ENCODE measurements at places on chromosomes 2 and 18.

DNA sequence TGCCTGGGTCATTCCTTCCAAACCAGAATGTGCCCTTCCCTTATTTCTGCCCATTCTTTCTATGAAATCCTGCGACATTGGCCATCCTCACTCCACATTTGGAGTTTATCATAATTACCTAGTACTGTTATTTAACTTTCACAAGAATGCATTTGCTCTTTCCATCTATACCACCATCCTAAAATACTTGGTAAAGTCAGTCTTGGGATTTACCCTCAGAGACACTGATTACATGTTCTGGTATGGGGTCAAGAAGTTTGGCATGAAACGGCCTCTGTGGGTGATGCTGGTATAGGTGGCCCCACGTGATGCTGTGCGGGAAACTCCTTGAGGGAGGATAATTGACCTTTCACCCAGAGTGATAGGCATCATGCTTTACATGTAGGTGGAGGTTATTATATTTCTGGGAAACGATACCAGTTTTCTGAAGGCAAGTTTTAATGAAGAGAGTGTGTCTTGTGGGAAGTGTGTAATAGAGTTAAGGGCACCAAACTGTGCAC, 123.5 kb downstream of the FMNL2 start:
- DNase-seq: no peak

DNA sequence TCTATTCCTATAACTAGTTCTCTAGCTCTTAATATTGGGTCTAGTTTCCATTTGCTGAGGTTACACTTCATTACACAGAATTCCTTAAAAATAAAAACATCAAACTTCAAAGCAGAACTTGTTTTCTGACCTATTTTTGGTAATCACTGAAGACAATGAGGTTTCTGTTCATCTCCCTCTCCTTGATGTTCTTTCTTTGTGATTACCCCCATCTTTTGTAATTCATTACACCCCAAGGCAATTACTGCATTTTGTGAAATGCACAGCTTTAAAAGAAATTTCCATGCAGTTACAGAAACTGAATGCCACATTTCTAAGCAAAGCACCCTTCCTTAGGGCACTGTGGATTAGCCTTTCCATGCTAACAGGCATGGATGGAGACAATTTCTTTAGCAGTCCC, 363.2 kb upstream of the RND3 start:
- no peak for DNase-seq

DNA sequence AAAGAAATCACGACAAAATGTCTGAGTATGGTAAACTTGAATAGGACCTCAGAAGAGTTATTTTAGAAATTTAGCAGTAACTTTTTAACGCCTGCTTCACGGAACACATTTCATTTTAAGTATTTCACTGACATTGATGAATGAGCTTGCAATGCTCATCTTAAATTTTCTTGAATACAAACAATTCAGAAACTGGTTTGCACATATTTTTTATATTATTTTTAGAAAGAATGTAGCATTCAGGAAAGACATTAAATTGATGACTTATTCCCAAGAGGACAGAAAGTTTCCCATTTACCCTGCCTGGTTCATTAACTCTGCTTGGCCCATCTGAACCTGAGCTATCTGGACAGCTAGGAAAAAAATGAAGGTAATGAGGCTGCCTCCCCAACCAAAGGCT, 89.3 kb downstream of the MBD2 start:
- no peak for DNase-seq

GRCh38 chr18:35174093-35174731, 66.6 kb upstream of the ZNF397 start:
- no peak for DNase-seq

DNA sequence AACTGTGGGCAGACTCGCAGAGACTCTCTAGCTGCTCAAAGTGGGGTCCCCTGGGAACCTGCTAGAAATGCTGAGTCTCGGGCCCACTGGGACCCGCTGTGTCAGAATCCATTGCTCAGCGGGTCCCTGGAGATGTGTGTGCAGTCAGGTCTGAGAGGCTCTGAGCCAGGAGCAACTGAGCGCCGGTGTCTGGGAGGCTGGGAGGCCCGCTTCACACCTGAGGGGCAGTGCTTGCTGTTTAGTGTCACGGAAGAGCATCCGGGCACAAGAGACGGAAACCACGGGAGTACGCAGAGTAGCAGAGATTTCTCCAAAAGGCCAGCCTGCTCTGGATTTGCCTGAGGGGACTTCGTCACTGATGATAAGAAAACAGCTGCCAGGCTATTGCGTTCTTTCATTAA, 70.1 kb downstream of the EDAR start:
- no peak for DNase-seq

GRCh38 chr18:59461171-59461570, 102.1 kb upstream of the LMAN1 start:
- DNase-seq: no peak

DNA sequence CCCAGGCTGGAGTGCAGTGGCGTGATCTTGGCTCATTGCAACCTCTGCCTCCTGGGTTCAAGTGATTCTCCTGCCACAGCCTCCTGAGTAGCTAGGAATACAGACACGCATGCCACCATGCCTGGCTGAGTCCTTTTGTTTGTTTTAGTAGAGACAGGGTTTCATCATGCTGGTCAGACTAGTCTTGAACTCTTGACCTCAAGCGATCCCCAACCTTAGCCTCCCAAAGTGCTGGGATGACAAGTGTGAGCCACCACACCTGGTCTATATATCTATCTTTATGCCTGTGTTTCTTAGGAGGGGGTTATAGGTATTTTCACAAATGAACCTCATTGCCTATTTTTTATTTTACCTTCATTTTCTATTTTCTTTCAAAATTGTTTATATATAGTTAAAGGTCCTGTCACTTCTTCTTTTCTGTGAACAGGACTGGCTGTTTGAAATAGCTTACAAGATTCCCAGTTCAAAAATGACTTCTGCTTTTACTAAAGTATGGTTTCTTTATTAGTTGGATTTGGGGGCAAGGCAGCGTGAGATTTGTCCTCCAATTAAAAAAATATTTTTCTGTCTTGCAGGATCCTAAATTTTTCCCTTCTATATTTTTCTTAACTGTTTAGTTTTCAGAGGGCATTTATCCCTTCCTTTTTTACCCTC, 16.4 kb upstream of the MARCHF7 start:
- no peak for DNase-seq

GRCh38 chr18:73615506-73615905, 532.1 kb downstream of the FBXO15 start:
- DNase-seq: no peak

DNA sequence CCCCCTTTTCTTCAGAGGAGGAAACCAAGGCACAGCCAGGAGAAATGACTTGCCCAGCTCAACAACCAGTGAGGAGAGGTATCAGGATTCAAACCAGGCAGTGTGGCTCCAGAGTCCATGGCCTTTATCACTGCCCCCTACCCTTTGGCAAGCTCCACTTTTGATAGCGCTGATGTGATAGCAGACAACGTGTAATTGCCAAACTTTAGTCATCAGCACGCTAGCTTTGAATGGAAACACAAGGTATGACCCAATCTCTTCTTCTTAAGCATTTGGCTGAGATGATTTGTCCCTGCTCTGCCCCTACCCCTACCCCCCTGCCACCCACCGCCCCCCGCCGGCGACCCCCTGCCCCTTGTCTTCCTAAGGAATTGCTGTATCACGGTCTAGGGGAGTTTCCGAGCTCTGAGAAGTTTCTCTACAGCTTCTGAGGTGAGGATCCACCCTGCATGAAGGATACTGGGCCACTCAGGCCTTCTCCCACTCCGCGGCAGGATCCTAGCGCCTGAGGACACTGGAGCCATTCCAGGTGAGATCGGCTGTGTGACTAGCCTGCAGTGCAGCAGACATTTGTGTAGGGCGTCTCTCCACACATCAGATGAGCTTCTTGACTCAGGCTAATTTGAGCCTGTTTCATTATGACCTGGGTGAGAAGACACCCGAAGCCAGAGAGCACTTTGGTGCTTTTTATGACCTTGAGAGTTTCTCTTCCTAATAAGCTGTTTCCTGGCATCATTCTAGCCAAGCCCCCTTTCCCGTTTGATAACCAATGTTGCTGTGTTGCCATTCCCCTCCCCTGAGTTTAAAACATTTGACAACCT, 75.1 kb upstream of the MAP4K4 start:
- DNase-seq: no peak

DNA sequence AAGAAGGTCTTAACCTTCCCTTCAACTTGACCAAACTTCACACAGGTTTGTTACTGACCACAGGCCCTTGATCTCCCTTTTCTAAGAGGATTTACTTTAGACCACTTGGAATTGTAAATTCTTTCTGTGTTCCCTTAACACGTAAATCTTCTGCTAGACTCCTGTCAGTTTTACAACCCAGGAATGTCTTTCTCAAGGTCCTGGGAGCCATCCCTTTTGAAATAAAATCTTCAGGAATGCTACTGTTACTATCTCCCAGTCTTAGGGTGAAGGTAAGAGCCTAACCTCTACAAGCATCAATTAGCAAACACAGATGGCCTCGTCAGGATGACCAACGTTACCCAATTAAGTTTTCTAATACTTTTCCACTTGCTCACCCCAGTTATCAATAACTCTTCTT, 182.7 kb downstream of the NRXN1 start:
- DNase-seq: no peak

DNA sequence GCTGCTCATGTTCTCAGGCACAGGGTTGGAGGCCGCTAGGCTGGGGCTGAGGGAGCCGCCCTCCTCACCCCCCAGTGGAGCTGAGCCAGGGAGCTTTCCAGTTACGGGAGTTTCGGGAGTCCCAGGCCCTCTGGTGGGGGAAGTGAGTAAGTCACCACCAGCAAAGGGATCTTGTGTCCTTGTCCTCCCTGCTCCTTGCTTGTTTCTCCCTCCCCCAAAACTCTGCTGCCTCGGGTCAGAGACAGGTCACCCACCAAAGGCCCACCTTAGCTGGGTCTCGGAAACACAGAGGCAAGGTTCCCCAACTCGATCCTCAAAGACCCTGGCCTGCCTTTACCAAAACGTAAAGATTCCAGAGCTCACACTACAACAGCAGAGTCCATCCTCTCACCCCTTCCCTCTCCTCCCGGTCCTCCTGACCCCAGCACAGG, 60.5 kb upstream of the POMC start:
- DNase-seq: peak; percentile 81

- no peak for DNase-seq
Measured at GRCh38 chr2:241658296-241658695, 20.8 kb downstream of the ATG4B start.

DNA sequence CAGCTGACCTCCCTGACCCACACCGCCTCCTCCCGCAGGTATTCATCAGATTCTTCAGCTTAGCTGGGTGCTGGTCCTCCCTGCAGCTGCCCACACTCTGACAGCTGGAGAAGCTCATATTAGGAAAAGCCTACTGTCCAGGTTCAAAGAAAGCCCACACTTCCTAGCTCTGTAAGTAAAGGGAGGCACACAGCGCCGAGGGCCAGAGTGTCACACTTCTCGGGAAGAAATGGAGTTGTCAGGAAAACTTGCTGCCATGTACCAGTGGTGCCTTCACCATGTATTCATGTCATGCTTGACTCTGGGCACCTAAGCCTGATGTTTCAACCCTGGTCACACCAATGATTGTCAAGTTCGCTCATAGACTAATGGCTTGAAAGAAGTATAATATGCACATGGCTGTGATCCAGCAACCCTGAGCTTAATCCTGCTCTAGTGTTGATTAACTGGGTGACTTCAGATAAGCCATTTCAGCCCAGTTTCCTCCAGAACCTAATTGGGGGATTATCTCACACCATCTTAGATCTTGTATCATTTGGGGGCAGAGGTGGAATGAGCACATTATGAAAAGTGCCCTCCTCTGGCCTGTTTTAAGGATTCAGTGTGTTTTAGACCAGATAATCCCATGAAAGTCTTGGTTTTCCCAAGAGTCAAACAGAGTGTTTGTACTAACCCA, 180.3 kb upstream of the PARD3B start:
- DNase-seq: no peak

DNA sequence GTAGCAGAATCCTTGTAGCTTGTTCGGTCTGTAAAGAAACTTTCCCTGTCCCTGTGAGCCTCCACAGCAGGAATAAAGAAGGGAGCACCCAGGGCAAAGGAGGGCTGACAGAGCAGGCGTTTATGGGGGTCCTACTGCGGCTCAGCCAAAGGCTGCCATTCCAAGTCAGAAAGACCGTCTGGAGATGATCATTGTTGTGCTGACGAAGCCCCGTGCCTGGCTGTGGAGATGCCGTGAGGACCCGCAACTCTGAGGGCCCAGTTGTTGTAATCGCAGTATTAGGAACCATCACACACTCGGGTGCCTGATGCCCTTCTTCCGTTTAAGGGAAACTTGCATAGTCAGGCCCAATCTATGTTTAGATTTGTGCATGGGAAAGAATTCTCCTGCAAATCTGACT, 16.9 kb upstream of the VWA3B start:
- DNase-seq: no peak

DNA sequence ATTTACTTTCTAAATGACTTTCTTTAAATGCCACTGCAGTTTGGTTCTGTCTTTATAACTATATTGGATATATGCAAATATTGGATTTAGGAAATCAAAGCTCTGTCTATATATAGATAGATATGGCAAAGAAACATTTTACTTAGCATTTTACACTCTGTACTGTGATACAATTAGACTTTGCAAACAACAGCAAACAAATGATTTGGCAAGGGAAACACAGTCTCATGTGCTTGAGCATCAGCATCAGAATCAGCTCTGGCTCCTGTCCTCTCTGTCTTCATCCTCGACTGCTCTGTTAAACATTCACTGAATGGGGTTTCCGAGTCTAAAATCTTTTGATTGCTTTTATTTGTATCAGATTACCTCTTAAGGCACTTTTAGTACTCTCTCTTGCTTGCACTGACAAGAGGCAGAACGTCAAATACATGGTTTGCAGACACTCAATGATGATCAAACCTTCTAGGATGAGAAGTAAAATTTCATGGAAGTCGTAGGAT, 176.8 kb upstream of the LRP1B start:
- no peak for DNase-seq

- no peak for DNase-seq
Measured at GRCh38 chr18:22307528-22307927, 110.2 kb downstream of the CTAGE1 start.

GRCh38 chr2:182482511-182482910, 55.7 kb upstream of the PDE1A start:
- DNase-seq: no peak

- DNase-seq: no peak
Measured at GRCh38 chr2:100645695-100646429, 83.1 kb downstream of the PDCL3 start.

DNA sequence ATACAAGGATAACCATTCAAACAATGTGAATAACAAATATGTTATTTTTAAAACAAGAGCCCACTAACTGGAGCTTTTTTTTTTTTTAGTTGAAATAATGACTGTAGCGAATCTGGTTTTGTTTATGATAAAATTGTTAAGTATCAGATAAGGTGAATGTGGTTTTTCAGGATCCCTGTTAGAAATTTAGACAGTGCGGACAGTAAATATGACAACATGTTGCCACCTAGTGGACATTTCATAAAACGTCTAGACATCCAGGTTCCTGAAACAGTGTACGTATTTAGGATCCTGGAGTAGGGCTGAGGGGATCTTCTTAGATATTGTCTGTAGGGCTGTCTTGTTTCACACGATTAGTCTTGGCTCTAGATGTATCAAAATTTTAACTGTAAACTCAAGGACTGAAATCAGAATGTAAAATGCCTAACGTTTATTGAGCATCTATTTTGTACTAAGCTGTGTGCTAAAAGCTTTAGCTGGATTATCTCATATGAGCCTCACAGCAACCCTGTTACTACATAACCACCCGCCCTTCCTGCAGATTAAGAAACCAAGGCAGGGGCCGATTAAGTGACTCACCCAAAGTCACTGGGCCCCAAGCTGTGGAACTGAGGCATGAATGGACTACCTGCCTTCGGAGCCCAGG, 23.9 kb upstream of the CCDC68 start:
- DNase-seq: no peak
